Esophagus mucosa (tissue), 1 donor: ENCODE measurements at places on chromosomes 2 and 18. TPM values are rescaled to one million over a fixed set of nuclear protein-coding genes. Genes with fewer than 3 reads are reported as not detected.

Gene ARL6IP6
- 15.9 TPM for total RNA-seq

Gene CLEC4F
- not detected for total RNA-seq

Gene ZNF804A
- total RNA-seq = not detected

Gene CAVIN2
- total RNA-seq = 8.7 TPM

Gene CHRND
- not detected for total RNA-seq

Gene REEP1
- total RNA-seq = 1.6 TPM

Gene GREB1
- 0.60 TPM for total RNA-seq

Gene EIF5B
- total RNA-seq = 24.7 TPM

Gene FIGLA
- total RNA-seq = not detected

Gene PJVK
- 1.4 TPM for total RNA-seq

Gene C2orf74
- 2.9 TPM for total RNA-seq

Gene SKA1
- 7.0 TPM for total RNA-seq

Gene CERKL
- not detected for total RNA-seq

Gene CCDC102B
- total RNA-seq = 1.2 TPM

Gene MATN3
- 0.56 TPM for total RNA-seq

Gene ANTXR1
- total RNA-seq = 13.9 TPM

Gene SNORC
- total RNA-seq = 1.8 TPM

Gene TNFAIP6
- total RNA-seq = 0.20 TPM

Gene IGFBP2
- 192 TPM for total RNA-seq

Gene NTSR2
- total RNA-seq = not detected

Gene ADAM23
- 16.3 TPM for total RNA-seq

Gene AQP12B
- not detected for total RNA-seq

Gene SERPINB8
- total RNA-seq = 44.0 TPM

Gene PPP1R1C
- 1.8 TPM for total RNA-seq

Gene TSPYL6
- not detected for total RNA-seq

Gene DLGAP1
- total RNA-seq = 0.28 TPM

Gene ZNF396
- 0.80 TPM for total RNA-seq

Gene DES
- 29.3 TPM for total RNA-seq

Gene ACVR1C
- 0.64 TPM for total RNA-seq

Gene LONRF2
- 0.48 TPM for total RNA-seq

Gene EGR4
- total RNA-seq = not detected

Gene ABCG8
- total RNA-seq = not detected

Gene BOLL
- not detected for total RNA-seq

Gene AMER3
- total RNA-seq = not detected

Gene LANCL1
- 32.4 TPM for total RNA-seq

Gene DSG1
- total RNA-seq = 33.7 TPM

Gene SNED1
- total RNA-seq = 3.9 TPM

Gene BMP10
- not detected for total RNA-seq

Gene TUBA3E
- total RNA-seq = not detected

Gene TBC1D8
- 17.8 TPM for total RNA-seq

Gene ERFE
- total RNA-seq = 0.44 TPM

Gene HAAO
- 4.1 TPM for total RNA-seq

Gene ATF2
- total RNA-seq = 18.2 TPM

Gene ITPRIPL1
- total RNA-seq = 1.8 TPM

Gene ALK
- 0.04 TPM for total RNA-seq

Gene CKAP2L
- total RNA-seq = 14.0 TPM

Gene TLX2
- total RNA-seq = not detected

Gene PLGLB2
- 0.20 TPM for total RNA-seq

Gene MAT2A
- 235 TPM for total RNA-seq

Gene POTEC
- total RNA-seq = not detected

Gene SERPINB10
- 0.36 TPM for total RNA-seq

Gene ATP9B
- total RNA-seq = 19.6 TPM

Gene ACTG2
- total RNA-seq = 40.8 TPM

Gene DYSF
- total RNA-seq = 3.4 TPM

Gene TMX3
- total RNA-seq = 21.4 TPM

Gene COBLL1
- 92.0 TPM for total RNA-seq

Gene MYO7B
- total RNA-seq = 0.04 TPM

Gene ZAP70
- 0.76 TPM for total RNA-seq

Gene SMPD4
- 29.6 TPM for total RNA-seq

Gene ST8SIA5
- not detected for total RNA-seq
